ENCODE measurements at places on chromosomes 3 and 15.

DNA sequence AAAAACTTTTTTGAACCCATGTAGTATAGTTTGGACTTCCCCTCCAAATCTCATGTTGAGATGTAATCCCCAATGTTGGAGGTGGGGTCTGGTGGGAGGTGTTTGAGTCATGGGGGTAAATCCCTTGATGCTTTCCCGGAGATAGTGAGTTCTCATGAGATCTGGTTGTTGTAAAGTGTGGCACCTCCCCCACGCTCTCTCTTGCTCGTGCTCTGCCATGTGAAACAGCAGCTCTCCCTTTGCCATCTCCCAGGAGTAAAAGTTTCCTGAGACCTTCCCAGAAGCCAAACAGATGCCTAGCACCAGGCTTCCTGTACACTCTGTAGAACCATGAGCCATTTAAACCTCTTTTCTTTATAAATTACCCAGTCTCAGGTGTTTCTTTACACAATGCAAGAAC lies 16.0 kb upstream of the RNU6-1 start:
- DNase-seq: no peak

DNA sequence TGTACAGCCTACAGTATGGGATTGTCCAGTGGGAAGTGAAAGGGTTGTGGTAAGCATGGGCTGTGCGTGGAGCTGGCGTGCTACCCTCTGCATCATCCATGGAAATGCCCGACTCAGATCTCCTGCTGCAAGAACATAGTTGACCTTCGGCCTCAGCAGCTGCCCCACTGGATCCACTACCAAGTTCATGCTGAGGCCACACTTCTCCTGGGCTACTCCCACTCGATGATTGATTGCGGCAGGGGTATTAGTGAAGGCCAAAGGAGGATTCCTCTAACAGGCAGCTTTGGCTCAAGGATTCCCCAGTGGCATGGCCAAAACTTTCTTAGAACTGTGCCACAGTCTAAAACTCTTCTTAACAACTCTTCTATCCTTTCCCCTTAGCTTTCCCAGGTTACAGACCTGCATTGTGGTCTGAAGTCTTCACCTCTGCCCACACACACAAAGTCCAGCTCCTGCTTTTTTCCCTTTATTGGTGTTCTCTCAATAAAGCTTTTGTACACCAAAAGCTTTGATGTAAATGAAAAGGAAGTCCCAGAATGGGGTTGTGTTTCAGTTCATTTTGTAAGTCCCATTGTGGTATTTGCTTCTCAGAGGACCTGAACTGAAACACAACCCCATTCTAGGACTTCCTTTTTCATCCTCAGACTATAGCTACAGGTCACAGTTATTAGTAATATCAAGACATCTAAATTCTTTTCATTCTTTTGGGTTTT lies 4.9 kb upstream of the TBC1D5 start:
- no peak for DNase-seq

DNA sequence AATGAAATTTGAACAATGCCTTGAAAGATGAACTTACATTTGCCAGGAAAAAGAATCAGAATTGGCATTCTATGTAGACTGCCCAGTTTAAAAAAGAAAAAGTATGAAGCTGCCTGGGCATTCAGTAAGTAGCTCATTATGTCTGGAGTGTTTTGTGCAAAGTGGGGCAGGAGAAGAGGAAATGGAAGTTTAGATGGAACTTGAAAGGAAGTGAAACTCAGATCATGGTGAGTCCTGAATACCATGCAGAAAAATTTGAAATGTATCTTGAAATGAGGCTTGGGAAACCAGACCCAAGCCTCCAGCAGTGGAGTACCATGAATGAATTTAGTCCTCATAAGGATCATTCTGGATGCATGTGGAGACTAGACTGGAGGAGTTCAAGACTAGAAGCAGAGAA lies 4.8 kb upstream of the MORC1 start:
- DNase-seq: no peak

DNA sequence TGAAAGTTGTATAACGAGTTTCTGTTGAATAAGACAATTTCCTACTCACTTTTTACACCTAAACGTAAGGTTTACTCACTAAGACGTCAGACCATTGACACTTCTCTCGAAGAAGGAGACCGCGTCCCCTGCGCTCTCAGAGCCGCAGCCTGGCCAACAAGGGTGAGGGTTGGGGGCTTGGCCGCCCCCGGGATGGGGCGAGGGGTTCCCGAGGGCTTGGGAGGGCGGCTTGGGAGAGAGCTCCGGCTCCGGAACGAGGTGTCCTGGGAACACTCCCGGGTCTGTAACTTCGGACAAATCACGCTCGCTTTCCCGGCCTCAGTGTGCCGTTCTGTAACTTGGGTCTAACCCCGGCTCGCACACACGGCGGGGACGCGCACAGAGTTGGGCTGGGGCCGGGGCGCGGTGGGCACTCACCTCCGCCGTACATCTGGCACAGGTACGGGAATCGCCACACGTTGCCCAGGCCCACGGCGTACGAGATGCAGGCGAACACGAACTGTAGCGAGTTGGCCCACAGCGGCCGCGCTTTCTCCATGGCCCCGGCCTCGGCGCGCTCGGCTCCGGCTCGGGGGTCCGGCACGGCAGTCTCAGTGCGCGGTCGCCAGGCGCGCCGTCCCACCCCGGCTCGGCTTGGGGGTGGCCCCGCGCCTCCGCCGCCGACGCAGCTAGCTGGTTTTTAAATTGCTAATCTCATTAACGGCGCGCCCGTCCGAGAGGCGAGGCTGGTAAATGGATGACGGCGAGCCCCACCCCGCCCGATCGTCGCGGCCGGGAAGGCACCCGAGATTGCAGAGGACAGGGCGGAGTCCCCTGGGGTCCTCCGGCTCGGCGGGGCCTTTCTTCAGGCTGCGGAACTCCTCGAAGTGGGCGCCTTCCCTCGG lies at the start of gene SLC6A20:
SLC6A20 (minus strand) TSS at position 655 of the 884 bp plus-strand sequence; CDS start at position 538, 117 bp downstream.
- DNase-seq: no peak

DNA sequence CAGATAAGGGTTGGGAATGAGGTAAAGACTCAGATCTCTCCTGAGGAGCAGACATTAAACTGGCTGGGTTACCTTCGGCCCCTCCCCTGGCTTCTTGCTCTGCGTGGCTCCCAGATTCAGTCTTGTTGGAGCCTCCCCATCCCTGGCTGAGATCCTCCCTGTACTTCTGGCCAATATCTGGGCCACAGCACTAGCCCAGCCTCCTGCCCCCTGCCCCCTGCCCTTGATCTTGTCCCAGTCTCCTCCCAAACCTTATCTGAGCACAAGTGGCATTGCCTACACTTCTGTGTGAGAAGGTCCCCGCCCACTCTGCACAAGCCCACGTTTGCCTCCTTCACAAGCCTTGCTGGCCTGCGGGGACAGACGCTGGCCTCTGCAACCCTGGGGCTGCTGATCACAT lies 16.8 kb downstream of the PLA2G4F start:
- DNase-seq: no peak

GRCh38 chr15:81880314-81880713 lies 165.5 kb downstream of the MEX3B start:
- DNase-seq: no peak

- no peak for DNase-seq
These were observed 113.5 kb upstream of the GALNT15 start for GRCh38 chr3:16060945-16061344.

- no peak for DNase-seq
These were observed 1.3 kb downstream of the SECISBP2L start for GRCh38 chr15:49044766-49045606.

- no peak for DNase-seq
These were observed 161.3 kb downstream of the KLF13 start for GRCh38 chr15:31487811-31488436.

DNA sequence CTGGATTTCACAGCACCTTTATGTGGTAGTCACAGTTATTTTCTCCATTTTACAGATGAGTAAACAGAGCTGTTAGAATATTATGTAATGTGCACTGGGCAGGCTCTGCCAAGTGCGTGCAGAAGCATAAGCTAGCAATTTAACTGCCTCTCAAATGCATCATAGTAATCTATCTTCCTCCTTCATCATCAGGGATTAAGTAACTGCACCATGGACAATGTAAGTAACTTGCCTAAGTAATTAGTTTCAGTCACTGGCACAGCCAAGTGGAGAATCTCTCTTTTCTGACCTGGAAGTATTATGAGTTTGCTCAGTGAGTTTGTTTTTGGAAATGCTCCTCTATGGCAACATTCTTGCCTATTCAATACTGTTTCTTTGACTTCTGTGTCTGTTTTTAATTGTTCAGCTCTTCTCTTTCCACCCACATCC lies 260.5 kb downstream of the PTPRG start:
- DNase-seq: no peak

DNA sequence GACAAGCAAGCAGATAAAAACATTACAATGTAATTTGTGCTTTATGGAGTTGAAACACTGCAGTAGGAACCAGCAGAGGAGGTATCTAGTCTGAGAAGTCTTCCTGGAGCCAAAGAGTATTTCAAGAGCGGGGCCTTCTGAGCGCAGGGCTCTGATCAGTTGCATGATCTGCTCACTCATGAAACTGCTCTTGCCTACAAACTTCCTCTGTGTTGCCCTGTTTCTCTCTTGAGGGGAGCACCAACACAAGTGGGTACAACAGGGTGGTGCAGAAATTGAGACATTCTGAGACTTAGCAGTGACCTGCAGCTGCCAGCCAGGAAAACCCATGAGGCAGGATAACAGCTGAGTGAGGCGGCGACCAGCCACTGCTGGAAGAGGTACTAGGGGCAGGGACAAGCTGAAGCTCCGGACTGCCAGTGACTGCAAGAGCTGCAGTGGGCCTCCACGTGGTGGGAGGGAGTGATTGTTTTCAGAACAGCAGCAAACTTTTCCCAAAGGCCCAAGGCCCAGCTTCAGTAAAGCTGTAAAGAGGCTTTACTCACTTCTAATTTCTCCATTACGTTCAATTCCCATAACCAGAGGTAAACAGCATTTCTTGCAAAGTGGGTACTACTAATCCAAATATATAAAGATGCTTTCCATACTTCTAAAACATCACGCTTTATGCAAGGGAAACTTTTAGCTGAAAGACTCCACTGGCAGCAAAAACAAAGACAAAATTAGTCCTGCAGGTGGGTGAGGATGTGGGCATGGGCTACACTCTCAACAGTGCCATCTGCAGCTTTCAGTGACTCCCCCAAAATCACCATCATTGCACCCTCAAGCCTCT lies 69.0 kb upstream of the LPP start:
- DNase-seq: no peak

- DNase-seq: no peak
These were observed 56.4 kb upstream of the LIMD1 start for GRCh38 chr3:45537970-45538640.

DNA sequence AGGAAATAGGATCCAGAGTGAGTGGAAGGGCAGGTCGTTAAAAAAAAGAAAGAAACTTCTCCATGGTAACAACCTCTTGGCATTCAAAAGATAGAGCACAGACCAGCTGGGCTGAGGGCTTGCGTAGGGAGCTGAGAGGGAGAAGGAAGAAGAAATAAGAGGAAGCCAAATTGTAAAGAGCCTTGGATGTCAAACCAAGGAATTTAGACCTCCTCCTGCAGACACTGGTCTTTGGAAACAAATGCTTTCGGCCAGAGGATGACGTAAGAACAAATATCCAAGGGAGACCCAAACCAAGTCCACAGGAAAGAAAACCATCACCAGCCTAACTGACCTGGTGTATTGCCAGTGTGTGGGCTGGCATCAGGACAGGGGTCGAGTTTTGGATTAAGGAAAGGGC lies 155.2 kb downstream of the UACA start:
- no peak for DNase-seq

GRCh38 chr15:78906316-78906620 lies 33.6 kb downstream of the MORF4L1 start:
- no peak for DNase-seq

DNA sequence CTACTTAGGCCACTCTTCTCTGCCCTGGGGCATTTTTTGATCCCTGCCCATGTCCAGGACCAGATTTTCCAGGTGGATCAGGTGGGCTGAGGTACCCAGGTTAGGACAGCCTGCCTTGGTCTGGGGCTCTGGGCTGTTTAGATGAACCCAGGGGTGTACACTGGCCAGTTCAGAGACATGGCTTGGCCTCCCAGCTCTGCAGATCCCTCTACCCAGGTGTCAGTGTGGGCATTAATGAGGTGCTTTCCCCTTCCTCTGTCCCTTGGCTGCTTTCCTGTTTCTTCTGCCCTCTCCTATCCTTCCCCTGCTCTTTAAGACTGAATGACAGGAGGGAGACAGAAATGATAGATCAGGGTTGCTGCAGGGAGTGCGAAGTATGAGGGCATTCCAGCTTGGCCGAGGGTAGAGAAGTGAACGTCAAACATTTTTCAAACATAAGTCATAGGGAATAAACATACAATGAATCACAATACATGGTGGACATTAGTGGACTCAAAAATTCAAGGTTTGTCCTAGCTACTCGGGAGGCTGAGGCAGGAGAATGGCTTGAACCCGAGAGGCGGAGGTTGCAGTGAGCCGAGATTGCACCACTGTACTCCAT lies 30.5 kb downstream of the RTP1 start:
- no peak for DNase-seq

DNA sequence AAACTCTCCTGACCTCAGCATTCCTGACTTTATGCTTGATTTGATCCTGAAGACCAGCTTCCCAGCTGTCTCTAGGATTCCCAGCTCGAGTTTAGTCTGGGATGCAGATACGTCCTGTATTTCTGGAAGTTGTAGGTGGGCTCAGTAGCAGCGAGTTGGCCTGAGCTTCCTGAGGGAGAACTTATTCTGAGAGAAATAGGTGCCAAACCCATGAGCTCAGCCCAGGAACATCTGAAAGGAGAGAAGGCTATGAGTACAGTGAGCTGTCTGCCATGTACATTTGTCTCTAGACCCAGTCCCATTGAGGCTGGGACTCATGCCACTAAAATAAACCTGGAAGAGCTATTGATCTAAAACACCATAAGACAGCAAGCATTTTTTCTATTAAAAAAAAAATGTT lies 36.6 kb upstream of the SLC9A9 start:
- DNase-seq: no peak

GRCh38 chr3:4963669-4964570 lies 15.3 kb upstream of the BHLHE40 start:
- no peak for DNase-seq

GRCh38 chr3:45758871-45759270 lies 37.5 kb downstream of the SLC6A20 start:
- DNase-seq: no peak

GRCh38 chr3:61734749-61735686 lies 173.6 kb downstream of the PTPRG start:
- DNase-seq: no peak

DNA sequence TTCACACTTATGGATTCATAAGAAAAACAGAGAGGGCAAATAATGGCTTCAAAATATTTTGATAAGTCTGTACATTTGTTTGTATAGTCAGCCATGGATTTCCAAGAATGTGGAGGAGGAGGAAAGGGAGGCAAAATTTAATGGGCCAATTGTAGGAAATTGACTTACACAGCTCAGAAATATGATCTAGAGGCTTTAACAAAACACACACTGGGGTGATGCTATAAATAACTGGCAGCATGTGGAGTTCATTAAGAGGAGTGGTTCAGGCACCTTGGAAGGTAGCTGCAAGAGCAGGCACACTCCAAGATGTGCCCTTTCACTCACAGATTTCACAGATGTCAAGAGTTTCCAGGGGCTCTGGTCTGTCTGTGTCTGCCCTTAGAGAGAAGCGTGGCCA lies 193.4 kb upstream of the RASGRP1 start:
- DNase-seq: no peak

GRCh38 chr3:102398176-102398575 lies 36.6 kb upstream of the ZPLD1 start:
- no peak for DNase-seq

All from stimulated activated CD4-positive, alpha-beta T cell treated with anti-CD3 and anti-CD28 coated beads, Interleukin-1b, Interleukin-23, amount 100 ng/mL, for 24 hours (primary cell).